SW480 (cell line): ENCODE measurements at places on chromosomes 4 and X.

DNA sequence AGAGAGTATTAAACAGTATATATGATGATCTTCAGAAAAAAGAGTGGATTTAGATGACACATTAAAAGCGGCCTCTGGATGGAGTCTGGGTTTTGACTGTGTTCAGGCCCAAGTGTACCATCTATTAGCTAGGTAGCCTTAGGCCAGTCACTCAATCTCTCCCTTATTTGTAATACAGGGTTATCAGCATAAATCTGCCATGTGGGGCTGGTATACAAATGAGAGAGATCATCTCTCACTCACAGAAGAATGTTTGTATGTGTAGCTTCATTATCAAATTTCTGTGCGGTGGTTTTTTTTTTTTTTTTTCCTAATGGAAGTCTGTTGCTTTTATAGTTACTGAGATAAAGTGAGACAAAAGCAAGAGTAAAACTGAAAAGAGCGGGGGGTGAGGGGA is 12.7 kb downstream of the SLC2A9 start:
- no peak for DNase-seq

DNA sequence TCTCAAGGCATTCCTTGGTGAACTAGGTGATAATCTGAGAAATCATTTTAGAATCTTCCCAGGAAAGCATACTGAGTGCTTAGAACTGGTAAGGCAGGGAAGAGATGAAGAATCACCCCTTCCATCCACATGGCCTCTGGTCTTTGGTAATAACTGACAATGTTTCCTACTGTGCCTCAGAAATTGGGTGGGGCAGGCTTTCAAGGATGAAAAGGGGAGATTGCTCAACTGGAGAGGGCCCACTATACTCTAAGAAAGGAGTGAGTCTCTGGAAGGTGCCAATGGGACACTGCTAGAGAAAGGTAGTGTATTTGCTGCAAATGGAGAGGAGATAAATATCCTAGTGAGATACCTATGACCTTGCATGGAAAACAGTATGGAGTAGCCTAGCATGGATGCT is 135.0 kb upstream of the SCML1 start:
- DNase-seq: no peak

DNA sequence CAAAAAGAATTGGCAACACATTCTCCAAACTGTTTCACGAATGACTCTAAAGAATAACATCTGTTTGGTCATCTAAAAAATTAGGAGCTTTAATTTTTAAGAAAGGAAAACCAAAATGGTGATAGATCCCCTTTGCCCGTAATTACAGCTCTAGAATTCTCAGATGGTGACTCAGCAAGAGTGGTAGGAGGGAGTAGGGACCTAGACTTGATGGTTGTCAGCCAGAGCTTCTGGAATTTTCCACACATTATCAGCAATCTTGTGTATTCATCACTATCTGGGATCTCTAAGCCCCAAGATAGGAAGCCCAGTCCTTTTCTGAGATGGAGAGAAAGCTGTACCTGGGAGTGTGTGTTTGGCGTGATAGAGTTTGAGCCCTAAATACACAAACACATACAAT is 103.9 kb upstream of the RAB40AL start:
- no peak for DNase-seq

DNA sequence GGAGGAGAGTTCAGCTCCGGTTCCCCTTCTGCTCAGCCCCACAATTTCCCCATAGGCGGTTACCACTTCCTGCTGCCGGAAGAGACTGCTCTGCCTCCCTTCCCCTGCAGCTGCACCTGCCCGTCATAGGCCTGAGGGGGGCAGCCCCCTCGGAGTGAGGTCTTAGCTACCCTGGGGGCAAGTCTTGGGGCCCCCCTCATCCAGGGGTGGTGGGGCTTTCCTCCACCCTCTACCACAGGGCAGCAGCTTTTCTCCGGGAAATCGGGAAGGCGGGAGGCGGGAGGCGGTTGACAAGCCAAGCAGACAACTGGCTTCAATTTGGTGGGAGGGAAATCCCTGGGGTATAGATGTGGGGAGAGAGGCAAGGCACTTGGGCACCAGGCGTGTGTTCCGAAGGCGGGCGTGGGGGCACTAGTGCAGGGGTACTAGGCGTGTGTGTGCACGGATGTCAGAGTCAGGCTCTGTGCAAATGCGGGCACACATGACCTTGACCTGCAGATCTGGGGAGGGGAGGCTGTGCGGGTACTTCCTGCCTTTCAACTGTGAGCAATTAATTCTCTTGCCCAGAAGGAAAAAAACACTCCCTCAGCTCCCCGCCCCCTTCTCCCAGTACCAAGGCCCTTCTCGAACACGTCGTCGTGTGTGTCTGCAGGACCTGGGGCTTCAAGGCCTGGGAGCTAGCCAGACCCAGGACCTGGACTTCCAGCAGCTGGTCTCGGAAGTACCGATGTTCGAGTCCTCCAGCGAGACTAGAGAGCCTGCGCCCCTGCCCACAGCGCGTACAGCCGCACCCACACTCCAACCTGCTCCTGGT is 1.0 kb upstream of the ARHGAP4 start:
- DNase-seq: peak; percentile 77

- peak; percentile 30 for DNase-seq
Measured at GRCh38 chrX:123962006-123962467, 531 bp downstream of the STAG2 start.

GRCh38 chr4:5796976-5797375 is 86.0 kb downstream of the EVC start:
- DNase-seq: no peak

DNA sequence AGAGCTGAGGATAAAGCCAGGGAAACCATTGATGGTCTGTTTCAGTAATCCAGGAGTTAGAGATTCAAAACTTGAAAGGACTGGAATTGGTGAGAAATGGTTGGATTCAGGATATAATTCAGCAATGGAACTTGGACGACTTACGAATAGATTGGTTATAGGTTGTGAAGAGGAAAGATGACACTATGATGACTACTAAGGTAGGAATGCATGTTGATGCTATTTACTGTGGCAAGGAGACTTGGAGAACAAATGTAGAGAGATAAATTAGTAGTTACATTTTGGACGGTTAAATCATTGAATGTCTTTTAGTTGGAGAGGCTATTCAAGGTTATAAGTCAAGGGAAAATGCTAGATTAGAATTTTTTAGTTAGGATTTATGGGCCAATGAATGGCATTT is 365.4 kb upstream of the TECRL start:
- no peak for DNase-seq

- no peak for DNase-seq
Measured at GRCh38 chr4:37719021-37719420, 32.8 kb upstream of the RELL1 start.

DNA sequence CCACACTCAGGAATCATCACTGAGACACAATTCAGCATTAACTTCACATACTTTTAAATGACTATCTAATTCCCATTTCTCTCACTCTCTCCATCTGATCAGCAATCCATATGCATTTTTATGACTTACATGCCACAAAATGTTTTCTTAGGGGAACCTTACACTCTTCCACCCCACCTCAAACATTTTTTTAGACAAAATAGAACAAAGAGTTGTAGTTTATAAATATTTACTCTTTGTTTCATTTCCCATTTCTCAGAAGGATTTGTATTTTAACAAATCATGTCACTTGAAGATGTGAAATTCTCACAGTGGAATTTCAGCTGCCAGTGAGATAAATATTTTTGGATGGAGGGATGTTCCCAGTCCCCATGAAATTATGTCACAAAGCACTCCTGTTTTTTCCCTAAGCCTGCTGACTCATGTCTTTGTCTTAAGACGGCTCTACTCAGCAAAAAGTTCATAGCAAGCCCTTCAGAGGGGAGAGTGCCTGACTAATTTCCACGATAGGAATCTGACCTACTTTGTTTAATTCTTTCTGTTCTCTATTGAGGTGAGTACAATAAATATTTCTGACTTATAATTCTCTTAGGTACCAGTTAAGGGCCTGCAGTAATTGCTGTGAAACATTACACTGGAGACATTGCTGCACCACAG is 257.7 kb downstream of the THOC2 start:
- DNase-seq: no peak

DNA sequence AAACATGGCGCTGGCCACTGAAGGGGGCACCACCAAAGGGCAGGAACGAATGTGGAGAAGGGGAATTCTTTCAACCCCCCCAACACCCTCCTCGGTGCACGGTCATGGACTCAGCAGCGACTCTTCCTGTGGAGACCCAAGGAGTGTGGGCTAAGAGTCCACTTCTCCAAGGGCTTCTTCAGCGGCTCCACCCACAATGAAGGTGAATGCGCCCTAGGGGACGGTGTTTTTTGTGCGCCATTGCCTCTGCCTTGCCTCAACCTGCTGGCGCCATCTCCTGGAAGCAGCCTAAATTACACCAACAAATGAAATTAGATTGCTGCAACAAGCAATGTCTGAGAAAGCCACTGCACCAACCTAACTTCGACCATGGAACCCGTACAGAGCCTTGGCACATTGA is 169.2 kb upstream of the MAGEB18 start:
- DNase-seq: no peak

- no peak for DNase-seq
Measured at GRCh38 chr4:82601242-82602015, 39.6 kb upstream of the TMEM150C start.

- peak; percentile 53 for DNase-seq
Measured at GRCh38 chrX:150680974-150681373, 12.2 kb upstream of the MTMR1 start.

DNA sequence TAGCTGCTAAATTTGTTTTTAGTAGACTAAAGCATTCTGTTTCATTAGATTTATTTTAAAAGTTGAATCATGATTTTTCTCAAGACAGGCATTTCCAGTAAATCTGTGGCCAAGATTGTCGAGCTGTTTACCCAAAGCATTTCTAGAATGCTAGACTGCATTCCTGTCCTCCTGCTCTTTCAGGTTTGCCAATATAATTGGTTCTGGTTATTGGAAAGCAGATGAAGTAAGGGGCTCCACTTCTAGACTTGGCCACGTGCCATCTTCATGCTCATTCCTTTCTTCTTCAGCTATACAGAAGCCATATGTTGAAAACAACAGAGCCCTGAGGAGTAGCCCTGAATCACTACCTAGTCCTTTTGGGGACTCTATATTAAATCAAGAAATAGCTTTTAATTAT is 62.5 kb downstream of the PGRMC2 start:
- DNase-seq: no peak

GRCh38 chr4:176367771-176368465 is 48.2 kb downstream of the SPCS3 start:
- no peak for DNase-seq

- DNase-seq: no peak
Measured at GRCh38 chr4:151676301-151676700, 84.5 kb downstream of the GATB start.
